Foreskin keratinocyte (primary cell): ENCODE measurements at places on chromosomes 1 and 21. TPM values are rescaled to one million over a fixed set of nuclear protein-coding genes. Genes with fewer than 3 reads are reported as not detected.

The LORICRIN gene
- total RNA-seq = not detected in 2 replicates

The FCRL2 gene
- not detected in 2 replicates for total RNA-seq

The OR2M3 gene
- total RNA-seq = not detected in 2 replicates

DNA sequence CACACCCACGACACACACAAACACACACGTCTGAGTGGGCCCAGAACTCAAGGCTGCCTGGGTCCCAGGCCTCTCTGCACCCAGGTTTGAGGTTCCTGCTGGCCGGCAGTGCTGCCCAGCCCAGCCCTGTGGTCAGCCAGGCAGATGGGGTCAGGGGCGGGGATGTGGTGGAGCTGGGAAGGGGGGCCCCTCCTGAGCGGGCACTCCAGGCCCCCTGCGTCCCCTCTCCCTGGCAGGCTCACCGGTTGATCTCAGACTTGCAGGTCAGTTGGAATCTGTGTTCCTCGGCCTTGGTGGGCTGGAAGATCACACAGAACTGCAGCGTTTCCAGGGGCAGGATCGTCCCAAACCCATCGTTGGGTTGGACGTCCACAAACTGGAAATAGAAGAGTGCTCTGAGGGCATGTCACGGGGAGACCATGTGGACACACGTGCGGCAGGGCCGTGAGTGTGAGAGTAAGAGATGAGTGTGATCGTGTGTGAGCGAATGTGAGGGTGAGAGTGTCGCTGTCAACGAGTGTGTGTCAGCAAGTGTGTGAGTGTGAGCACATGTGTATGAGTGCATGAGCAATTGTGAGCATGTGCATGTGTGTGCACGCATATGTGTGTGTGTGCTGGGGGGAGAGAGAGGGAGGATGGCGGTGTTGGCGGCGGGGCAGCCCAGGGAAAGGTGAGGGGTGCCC is 19.7 kb upstream of the TMEM52 start:
- no peak for DNase-seq

DNA sequence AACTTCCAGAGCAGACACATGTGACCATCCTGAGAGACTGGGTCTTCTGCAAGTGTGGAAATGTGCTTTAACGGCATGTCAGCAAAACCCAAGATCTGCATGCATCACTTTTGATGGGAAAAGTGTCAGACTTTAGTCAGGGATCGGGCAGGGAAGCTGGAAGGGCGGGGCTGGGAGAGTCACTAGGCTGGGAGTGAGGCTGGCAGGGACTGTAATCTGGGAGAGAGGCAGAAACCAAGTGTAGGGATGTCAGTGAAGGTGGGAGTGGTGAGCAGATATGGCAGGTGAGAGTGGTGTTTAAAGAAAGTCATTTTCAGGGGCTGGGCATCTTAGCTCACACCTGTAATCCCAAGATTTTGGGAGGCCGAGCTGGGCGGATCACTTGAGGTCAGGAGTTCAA is 11.3 kb downstream of the CDA start:
- DNase-seq = no peak

DNA sequence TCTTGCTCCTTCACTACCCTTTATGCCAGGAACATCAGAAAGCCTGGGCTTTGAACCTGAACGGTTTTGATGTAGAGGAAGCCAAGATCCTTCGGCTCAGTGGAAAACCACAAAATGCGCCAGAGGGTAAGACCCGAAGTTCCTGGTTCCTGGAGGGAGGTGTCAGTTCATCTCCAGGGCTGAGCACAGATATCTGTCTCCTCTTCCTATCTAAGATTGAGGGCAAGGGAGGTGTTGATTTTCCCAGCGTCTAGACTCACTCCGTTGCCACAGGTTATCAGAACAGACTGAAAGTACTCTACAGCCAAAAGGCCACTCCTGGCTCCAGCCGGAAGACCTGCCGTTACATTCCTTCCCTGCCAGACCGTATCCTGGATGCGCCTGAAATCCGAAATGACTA is 915 bp downstream of the CDC20 start:
- DNase-seq = no peak

GRCh38 chr21:25577424-25578055 is 29.7 kb downstream of the MRPL39 start:
- DNase-seq = no peak

DNA sequence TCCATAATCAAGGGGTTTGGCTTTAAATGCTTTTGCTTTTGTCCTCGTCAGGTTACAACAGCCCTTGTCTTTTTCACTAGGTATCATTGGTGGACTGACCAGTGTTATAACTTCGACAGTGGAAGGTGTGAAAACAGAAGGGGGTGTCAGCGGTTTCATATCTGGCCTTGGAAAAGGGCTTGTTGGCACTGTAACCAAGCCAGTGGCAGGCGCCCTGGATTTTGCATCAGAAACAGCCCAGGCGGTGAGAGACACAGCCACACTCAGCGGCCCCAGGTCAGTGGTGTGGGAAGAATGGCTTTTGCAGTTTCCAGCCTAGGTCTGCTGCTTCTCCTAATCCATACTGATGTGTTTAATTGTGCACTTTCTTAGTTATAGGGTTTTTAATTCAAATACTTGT is 157.9 kb downstream of the DHRS3 start:
- DNase-seq = no peak

DNA sequence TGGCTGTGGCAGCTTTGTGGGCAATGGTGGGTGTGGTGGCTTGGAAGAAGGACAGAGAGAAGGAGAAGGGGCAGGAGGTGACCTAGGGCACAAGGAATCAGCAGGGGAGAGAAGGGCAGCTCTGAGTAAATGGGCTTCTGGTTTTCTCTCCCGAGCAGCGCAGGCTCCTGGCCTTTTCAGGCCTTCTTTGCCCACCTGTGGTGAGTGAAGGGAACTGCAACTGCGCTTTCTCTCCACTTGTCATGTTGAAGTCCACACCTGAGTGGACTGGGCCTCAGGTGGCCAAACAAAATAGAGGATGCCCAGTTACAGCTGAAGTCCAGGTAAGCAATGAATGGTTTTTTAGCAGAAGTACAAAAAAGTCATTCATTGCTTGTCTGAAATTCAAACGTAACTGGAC is 29.4 kb upstream of the KCNA10 start:
- DNase-seq = no peak
